ENCODE measurements at places on chromosomes 7 and 10.

- DNase-seq: no peak
Observed at GRCh38 chr7:6237011-6237410, 35.4 kb downstream of the CYTH3 start.

DNA sequence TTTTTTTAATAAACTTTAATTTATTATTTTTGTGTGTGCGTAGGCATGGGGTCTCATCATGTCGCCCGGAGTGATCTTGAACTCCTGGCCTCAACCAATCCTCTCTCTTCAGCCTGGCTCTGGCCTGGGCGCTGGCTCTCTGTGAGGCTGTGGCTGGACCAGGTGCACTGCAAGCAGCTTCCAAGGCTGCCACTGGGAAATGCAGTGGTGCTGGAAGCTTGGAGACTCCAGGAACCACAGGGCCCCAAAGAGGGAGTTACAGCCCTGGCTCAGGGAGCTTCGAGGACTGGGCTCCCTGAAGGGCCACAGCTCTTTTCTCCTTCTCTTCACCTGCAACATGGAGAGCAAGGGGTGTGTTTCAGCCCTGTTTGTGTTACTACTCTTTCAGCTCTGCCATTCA is 36.7 kb upstream of the BNIP3 start:
- no peak for DNase-seq

- DNase-seq: no peak
Observed at GRCh38 chr7:23598296-23598695, 1.1 kb downstream of the CCDC126 start.

DNA sequence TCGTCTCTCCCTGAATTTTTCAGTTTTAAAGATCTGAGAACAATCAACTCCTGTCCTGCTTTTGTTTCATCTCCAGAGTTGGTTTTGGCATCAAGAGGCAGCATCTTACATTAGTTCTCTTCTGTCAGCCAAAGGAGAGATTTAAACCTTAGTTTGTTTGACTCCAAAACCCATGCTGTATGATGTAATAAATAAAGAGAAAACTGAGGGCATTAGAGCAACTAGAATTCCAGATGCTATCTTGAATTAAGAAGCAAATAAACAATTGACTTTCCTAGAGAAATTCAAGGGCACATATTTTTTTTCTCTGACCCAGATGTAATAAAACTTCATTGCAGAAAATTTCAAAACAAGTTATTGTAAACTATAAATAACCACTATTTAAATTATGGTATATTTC is 54.4 kb downstream of the INHBA start:
- DNase-seq: no peak

- no peak for DNase-seq
Observed at GRCh38 chr10:45607276-45607675, 65.3 kb downstream of the ZFAND4 start.

- DNase-seq: no peak
Observed at GRCh38 chr7:71753956-71754664, 622.2 kb downstream of the GALNT17 start.

GRCh38 chr10:103847346-103847745 is 8.0 kb downstream of the SH3PXD2A start:
- no peak for DNase-seq

DNA sequence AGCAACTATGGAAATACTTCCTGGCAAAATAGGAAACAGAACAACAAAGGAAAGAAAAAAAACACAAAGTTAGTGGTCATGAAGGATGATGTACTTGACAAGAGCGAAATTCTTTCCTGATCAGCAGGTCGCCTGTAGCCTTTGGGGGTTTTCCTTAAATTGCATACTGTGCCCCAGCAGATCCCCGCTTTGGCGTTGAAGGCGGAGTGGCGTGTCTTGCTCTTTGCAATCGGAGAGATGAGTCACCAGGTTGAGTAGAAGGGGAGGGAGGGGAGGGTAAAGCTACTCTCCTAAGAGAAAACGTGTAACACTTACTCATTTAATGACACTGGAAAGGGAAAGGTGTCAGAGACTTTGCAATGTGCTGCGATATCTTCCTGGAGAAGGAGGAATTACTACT is 587.2 kb downstream of the SORCS1 start:
- no peak for DNase-seq

All from kidney epithelial cell (primary cell).